ENCODE measurements at places on chromosomes 6 and 20. TPM values are rescaled to one million over a fixed set of nuclear protein-coding genes. Genes with fewer than 3 reads are reported as not detected.

Gene RPP21
- 137 TPM for total RNA-seq

DNA sequence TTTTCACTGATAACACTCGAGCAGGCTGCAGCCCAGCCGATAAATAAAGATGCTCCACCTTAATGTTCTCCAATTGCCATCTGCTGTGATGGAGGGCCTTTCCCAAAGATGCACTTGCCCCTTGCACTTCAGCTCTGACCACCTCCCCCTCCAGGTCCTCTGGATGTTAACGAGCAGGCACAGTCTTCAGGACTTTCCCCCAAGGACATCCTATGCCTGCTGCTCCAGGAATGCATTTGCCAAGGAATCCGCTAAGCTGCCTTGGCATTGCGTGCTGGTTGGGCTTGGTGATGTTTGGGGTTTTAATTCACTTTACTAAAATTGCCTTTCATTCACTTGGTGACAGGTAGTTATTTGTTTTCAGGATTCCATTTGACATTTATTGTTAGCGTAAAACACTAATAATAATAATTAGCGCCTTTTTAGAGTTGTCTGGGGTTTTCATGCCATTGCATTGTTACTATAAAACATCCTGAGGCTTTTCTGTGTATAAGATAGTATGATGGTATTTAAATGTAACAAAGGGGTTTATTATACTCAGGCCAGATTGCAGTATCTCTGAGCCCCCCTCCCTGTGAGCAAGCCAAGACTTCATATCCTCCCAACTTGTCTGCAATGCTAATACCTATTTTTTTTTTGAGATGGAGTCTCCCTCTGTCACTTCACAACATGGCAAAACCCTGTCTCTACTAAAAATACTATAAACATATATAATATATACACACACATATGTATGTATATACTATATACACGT is 66.7 kb upstream of the TSHZ2 start:
- no peak for ATAC-seq

Gene NRSN1
- 0.40 TPM for total RNA-seq

Gene TRDN
- not detected for total RNA-seq

- ATAC-seq, result no peak
Measured at GRCh38 chr6:142372348-142372747, 70.5 kb downstream of the ADGRG6 start.

DNA sequence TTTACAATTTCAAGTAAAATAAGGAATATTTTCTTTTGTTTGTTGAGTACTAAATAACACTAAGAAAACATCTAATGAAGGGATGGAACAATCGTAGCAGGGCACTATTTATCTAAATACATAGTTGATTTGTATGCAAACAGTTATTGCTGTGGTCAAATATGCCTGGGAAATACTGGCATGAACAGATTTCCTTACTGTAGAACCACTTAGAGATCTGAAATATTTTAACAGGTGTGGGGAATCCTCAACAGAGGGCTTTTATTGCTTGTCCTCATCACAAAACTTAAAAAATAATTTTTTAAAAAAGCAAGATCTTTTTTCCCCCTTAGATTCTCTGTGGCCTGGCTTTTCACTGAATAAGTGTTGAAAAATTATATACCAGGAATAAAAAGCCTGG is 233.0 kb upstream of the FAM83B start:
- ATAC-seq, result no peak

DNA sequence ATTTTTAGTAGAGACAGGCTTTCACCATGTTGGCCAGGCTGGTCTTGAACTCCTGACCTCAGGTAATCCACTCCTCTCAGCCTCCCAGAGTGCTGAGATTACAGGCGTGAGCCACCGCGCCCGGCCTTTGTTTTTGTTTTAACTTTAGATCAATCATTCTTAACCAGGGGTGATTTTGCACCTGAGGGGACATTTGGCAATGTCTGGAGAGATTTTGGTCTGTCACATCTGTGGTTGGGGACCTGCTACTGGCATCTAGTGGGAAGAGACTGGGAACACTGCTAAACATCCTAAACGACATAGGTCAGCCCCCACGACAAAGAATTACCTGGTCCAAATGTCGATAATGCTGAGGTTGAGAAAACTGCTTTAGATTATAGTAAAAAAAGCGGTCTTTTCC is 82.3 kb downstream of the C6orf52 start:
- ATAC-seq, result no peak

GRCh38 chr20:50257860-50258259 is 67.2 kb downstream of the CEBPB start:
- no peak for ATAC-seq
